ENCODE measurements at places on chromosomes 5 and 9.

GRCh38 chr5:109318455-109319108 is 91.2 kb downstream of the PJA2 start:
- no peak for DNase-seq

DNA sequence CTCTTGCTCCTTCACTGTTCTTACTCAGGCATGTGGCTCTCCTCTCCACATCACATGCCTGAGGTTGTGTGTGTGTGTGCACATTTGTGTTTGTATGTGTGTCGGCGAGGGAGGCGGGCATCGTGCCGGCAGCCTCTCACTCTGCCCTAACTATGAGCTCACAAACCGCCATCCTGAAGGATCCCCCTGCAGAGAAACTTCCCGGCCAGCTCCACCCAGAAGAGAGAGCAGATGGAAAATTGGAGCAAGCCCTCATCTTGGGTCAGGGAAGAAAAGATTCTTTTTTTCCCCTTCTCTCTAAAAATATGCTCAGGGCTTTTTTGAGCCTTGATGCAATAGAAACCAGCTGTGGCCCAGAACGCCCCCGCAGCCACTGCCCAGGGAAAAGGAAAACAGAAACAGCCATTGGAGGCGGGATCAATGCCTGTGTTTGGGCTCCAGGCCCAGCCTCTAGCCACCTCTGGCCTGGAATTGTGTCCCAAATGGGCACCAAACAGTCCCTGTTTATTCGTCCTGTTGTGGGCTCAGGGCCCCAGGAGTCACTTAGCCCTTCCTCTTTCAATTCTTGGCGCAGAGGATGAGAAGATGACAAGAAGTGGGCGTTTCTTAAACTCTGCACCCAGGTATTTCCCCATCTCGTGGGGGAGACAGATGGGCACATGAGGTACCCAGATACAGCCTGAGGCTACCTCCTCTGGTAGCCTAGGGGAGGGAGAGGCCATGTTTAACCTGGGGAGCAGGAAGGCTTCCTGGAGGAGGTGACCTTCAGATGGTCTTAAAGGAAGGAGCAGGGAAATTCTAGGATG is 151.5 kb downstream of the RGS3 start:
- DNase-seq: no peak

- DNase-seq: no peak
These were observed 26.9 kb downstream of the TBC1D2 start for GRCh38 chr9:98228392-98229089.

DNA sequence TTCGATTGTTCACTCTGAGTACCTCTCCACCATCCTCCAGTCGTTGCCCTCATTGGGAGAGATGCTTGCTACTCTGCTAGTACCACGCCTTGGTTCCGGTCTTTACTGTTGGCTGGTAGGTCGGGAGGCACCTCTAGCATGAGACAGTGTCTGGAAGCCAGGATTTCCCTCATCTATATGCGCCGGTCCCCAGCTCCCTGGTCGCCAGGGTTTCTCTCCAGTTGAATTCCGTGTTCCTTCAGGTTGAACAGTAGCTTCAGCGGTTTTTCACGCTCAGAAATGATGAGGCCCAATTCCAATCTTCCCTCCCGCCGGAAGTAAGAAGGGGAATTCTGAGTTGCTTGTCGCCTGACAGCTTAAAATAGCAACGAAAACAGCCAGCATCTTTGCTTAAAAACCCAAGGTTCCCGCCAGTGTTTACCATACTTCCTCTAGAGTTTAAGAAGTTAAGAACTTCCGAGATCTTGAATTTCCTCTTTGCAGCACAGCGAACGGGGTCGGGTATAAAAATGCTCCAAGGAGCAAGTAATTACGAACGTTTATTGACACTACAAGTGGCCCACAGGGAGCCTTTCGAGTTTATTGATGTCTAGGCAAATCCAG is 1.3 kb upstream of the ST8SIA4 start:
- no peak for DNase-seq

DNA sequence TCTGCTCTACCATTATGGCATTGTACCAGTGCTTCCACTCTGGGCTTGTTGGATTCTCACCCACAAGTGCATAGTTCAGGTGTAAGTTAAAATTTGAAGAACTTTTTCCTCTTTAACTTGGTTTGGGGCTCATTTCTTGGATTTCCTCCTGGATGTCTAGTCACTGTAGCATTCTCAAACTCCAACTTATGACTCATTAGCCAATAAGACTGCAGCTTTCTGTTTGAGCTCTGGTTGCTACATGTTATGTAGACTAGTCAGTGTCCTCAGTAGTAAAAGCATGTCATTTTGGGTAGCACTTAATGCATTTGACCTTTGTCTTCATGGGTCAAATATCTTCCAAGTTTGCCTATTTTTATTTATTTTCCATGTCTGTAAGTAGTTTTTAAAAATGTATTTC is 790.8 kb downstream of the BRINP1 start:
- no peak for DNase-seq

GRCh38 chr9:86322973-86323644 is 31.1 kb downstream of the TUT7 start:
- DNase-seq: no peak

- DNase-seq: no peak
These were observed 63.8 kb upstream of the ORM1 start for GRCh38 chr9:114258866-114259797.

DNA sequence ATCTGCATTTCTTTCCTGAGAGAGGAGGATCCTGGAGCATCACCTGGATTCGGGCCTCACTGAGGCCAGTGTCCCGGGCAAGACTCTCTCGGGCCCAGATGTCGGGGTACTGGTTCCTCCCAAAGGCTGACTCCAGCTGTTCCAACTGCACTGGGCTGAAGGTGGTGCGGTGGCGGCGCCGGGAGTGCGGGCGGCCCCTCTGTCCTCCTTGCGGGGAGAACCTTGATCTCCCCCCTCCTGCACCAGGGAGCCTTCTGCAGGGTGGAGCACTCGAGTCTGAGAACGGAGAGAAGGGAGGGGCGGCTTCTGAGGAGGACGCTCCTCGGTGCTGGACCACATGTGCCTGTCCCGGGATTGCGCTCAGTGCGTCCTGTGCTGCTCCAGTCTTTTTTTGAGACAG is 2.0 kb downstream of the PROP1 start:
- DNase-seq: no peak

Measured in NCI-H748 treated with DMSO at 0.1 percent for 48 hours (cell line).